ENCODE measurements at places on chromosomes 7 and 10.

DNA sequence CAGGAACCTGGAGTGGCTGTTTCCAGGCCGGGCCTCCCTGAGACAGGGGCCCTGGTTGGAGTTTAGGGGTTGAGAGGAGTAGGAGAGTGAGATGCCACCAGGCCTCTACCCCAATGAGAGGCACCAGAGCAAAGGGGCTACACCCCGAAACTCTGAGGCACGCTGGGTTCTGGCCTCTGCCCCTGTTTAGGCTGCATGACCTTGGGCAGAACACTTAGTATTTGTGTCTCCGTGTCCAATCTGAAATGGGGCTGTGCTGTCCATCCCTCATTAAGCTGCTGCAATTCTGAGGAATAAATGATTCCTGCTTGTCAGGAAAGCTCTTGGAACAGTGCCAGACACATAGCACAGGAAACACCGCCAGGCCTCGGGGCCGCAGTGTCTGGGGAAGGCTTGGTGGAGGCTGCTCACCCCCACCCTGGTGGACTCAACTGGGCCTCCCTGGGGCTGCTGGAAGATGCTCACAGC is 40.5 kb upstream of the SAMD8 start:
- no peak for DNase-seq

- DNase-seq = no peak
Observed at GRCh38 chr7:71868797-71869196, 543.3 kb downstream of the CALN1 start.

- DNase-seq = peak; percentile 55
Observed at GRCh38 chr10:101839416-101840063, 4.1 kb downstream of the KCNIP2 start.

DNA sequence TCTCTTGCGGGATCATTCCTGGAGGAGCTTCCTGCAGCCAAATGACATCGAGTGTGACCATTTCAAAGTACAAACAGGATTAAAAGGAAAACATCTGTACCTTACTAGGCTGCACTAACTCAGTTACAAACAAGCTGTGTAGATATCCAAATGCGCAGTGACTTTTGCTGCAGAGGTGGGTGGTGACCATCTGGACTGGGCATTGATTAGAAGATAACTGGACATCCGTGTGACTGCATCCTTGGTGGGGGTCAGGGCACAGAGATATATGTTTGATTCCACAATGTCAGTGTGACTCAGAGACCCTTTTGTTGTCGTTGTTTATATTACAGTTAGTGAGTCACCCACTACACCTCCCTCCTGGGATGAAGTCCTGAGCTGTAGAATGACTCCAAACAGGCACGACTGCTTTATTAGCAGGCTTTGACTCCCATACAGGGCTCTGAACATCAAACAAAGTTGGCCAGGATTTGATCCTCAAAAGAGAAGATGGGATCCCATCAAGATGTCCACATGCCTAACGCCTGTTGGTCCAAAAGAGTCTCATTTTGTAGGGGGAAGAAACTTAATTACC is 56.7 kb upstream of the SDK1 start:
- no peak for DNase-seq

DNA sequence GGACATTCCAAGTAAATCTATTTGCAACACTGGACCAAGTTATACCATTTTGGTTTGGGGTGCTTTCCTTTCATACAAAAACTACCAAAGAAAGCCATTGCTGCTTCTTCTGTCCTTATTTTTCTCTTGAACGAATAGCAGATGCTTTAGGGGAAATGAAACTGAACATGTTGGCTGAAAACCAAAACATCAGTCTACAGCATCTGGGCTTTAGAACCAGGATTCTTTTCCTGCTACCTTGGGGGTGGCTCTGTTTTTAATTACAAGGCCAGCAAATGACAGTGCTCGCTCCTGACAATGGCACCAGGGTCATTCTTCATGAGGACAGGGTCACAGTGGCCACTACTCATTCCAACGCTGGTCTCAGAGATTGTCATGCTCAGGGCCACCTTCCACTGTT is 80.3 kb downstream of the WDR11 start:
- DNase-seq = no peak

DNA sequence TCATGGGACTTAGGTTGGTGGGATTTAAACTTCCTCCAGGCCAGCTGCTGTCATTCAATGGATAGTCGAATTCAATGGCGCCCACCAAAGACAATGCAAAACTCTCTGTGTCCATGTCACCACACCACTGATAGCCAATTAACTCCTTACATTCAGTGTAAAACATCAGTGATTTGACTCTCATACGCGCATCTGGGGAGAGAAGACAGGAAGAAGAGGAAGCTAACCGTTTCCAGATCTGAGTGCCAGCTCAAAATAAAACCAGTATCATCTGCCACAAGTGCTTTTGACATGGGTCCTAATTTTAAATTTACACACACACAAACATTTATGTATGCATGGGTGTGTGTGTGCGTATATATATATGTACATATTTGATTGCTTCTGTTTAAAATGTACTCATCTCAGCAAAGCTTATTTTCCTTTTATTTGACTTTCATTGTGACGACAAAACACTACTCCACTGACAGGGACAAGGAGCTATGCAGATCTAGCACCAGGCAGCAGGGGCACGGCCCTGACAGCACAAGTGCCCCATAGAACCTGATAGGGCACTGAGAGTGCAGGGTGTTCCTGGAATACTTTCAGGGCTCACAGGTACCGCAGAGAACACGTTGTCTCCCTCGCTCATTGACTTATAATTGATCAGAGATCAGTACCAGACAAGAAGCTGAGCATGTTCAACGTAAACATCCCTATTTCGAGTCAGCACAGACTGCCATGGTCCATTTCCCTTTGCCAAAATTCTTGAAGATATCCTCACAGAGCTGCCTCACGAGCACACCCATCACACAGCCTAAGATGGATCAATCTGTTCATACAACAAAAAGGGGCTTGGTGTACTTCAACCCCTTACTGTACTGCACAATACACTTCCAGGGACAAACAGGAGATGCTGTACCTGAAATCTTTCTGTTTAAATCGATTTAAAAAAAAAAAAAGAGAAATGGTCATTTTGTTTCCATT is 176.1 kb downstream of the COBL start:
- DNase-seq = no peak

- DNase-seq = peak; percentile 44
Observed at GRCh38 chr10:3775696-3776551, 9.1 kb downstream of the KLF6 start.

DNA sequence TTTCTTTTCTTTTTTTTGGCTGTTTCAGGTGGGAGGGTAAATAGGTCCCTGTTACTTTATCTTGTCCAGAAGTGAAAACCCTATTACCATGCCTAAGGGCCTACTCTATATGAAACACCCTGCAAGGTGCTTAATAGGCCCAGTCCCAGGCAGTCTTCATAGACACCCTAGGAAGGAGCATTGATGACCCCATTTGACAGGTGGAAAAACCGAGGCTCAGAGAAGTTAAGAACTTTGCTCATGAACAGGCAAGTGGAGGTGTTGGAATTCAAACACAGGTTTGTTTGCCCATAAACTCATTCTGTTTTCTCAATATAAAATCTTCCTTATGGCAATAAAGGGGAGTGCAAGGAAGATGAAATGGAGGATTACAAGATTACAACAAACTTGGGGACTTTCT is 115.8 kb downstream of the ARHGAP22 start:
- DNase-seq = no peak

GRCh38 chr10:97714401-97715258 is 1.1 kb downstream of the MARVELD1 start:
- no peak for DNase-seq

DNA sequence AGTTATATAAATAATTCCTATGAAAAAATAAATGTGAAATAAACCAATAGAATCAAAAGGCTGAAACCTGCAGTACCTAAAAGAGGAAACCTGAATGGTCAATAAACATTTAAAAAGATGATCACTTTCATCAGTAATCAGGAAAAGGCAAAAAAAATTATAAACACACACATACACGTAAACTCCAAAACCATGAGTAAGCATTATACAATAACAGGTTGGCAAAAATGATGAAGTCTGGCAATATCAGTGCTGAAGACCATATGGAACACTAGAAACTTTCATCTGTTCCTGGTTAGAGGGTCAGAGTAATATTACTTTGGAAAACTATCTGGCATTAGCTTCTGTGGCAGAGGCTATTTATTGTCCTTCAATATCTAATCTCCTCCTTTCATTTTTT is 38.5 kb downstream of the PTF1A start:
- no peak for DNase-seq

GRCh38 chr7:98872328-98872924 is 2.6 kb upstream of the TMEM130 start:
- DNase-seq = peak; percentile 32

DNA sequence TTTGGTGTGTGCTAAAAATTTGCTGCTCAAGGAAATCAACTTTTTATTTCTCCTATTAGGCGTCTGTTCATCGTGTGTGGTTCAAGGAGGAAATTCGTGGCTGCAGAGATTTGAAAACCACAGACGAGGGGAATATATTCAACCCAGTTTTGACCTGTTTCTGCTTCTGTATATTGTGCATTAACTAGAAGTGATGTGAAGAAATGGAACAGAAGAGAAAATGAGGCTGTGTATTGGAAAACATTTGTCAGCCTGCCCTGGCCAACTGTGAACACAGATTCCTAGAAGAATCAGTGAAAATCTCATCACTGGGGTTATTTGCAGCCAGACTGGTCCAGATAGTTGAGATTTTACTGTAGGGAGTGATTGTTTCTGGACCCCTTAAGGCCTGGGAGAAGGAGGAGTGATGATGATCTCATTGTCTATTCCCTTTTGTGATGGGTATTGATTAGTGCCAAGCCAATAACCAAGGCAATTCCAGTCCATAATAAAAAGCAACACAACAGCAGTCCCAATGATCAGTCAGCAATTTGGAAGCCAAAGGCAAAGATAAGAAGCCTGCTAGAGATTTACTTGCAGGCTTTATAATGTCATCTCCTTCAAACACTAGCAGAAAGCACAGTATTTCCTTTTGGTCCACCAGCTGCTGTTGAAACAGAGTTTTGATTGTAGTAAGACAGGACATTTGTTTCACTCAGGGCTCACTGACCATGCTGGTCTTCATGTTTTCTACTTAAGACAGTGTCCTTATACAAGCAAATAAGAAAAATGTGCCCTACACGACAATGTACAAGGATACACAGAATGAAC is 339.4 kb downstream of the PRPF18 start:
- DNase-seq = no peak

DNA sequence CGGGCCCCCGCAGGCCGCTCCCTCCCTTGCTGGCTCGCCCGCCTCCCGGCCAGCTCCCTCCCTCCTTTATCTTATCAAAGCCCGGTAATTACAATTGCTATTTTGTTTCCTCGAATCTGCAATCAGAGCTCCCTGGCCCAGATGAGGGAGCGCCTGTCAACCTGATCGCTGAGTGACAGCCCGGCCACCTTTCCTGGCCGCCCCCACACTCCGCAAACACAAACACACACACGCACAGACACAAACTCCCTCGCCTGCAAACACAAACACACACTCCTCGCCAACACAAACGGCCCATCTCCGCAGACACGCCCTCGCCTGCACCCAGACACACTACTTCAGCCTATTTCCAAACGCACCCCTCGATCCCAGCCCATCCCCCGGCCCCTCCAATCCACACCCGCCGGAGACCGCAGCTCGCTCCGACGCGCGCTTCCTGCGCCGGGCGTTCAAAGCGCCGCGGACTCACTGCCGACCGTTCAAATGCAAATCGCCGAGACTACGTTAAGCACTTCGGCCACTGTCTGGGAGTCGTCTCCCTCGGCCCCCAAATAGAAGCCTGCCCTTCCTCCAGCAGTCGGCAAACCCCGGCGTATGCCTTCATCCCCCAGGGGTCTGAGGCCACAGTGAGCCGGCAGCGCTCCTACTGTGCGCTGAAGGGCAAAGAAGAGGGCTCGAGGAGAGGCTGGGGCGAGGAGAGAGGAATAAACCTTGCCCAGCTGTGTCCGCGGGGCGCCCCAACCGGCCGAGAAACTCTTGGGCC is 3.0 kb upstream of the FGF8 start:
- peak; percentile 14 for DNase-seq

GRCh38 chr10:76778914-76779795 is 858.5 kb downstream of the KCNMA1 start:
- no peak for DNase-seq

GRCh38 chr10:28054228-28054860 is 55.5 kb upstream of the ODAD2 start:
- no peak for DNase-seq

DNA sequence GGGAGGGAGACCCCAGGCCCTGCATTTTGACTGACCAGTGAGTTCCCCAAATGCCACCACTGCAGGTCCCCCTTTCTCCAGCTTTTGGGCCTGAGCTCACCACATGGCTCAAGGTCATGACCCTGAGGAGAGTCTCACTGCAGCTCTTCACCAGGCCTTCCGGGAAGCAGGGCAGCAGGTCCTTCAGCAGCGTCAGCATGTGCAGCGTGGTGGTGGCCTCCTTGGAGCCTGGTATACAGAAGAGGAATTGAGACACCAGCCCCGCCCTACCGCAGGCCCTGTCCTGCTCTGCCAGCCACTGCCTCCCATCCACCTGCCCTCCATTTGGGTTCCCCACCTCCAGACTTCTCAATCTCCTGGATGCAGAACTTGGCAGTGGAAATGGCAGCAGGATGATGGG is 13.0 kb downstream of the RRP12 start:
- DNase-seq = no peak

GRCh38 chr10:27536437-27536836 is 32.3 kb downstream of the RAB18 start:
- no peak for DNase-seq

GRCh38 chr7:47543714-47544113 is 38.2 kb downstream of the TNS3 start:
- DNase-seq = no peak

DNA sequence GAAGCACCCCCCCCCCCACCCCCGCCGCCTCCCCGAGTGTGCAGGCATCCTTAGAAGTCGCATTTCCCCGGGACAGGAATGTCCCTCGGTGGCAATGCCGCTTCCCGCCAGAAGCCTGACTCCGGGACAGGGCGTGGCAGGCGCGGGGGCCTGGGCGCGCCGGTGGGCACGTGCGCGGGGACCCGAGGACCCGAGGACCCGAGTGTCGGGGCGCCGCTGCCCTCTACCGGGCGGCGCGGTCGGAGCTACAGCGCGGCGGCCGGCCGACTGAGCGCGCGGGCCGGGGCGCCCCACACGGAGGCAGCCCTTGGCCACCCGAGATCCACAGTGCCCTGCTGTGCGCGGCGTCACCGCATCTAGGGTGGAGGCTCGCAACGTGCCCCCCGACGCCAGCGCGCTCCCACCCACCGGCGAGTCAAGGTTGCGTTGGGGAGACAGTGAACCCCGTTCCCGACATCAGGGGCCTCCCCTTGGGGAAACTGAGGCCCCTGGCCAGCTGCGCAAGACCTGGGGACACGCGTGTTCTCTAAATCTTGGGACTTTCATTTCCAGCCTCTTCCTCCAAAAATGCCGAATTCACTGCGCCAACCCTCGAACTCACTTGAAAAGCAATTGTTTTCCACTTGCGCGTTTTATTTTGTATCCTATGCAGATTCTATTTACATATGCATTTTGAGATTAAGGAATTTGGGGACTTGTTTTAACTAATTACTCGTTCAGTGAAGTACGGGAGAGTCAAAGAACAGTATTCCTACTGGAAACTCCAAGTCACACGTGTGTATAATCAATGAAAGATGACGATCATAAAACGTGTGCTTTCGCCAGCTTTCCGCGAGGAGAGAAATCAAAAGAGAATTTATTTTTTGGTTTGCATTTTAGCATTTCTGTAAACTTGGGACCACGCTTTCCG is 3.1 kb upstream of the CUX1 start:
- peak; percentile 40 for DNase-seq

- no peak for DNase-seq
Observed at GRCh38 chr7:128221929-128222403, 19.1 kb upstream of the LEP start.
